Activated CD4-positive, alpha-beta T cell treated with anti-CD3 and anti-CD28 coated beads, Interleukin-2, amount 50 U/mL, for 48 hours (primary cell): ENCODE measurements at places on chromosomes 7 and 10.
A peak's percentile ranks its signal among the peaks of the same experiment; 100 is the strongest.

DNA sequence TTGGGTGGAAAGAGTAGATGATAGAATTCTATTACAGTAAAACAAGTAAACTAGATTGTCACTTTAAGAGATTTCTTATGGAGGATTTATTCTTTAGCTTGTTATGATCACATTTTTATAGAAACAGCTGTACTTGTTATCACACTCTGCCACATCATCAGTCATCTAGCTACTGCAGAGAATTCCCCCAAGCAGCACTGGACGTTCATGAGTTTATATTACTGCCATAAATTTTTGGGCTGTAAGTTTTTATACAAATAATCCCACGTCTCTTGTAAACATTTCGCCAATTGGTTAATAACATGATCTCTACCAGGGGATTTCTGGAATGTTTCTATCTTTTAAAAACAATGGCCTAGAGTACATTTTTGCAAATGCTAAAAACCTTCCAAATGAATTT, 238.8 kb downstream of the POLR1F start:
- DNase-seq = no peak

GRCh38 chr10:102452672-102453340, 1.5 kb upstream of the C10orf95 start:
- DNase-seq = peak; percentile 76

GRCh38 chr10:119306514-119306951, 99.2 kb downstream of the GRK5 start:
- peak; percentile 58 for DNase-seq

DNA sequence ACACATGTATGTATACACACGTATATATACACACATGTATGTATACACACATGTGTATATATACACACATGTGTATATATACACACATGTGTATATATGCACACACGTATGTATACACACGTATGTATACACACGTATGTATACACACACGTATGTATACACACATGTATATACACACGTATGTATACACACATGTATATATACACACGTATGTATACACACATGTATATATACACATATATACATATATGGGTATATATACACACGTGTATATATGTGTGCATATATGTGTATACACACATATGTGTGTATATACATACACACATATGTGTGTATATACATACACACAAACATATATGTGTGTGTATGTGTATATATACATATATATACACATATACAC, 31.7 kb downstream of the ABCC2 start:
- DNase-seq = no peak

GRCh38 chr7:55140221-55140940, 121.6 kb downstream of the EGFR start:
- DNase-seq = no peak

DNA sequence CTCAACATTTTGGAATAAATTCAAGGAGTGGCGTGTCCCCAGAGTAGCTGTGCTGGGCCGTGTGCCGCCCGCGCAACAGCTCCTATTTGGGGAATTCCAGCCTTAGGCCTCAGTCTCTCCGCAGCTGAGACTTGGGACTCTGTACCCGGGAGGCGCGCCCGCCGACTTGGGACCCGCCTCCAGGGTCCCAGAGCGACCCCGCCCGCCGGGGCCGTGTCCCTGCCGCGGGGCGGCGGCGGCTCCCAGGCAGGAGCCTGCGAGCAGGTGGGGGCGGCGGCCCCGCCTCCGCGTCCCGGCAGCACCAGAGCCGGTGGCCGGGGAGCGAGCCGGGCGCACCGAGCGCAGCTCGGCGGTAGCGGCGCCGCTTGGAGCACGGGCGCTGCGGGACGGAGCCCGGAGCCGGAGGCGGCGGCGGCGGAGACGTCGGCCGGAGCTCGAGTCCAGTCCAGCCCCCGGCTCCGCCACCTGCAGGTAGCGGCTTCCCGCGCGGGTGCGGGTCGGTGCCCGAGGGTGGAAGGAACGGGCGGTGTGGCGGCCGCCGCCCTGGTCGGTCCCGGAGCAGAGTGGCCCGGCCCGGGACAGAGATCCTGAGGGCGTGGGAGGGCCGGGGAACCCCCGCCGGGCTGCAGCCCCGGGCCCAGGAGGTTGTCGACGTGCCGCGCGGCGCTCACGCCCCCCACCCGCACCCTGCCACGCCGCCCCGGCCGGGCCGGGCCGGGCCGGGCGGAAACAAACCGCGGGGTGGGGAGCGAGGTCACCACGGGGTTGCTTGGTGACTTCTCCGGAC, at the start of gene WIPF3:
WIPF3 (plus strand) TSS at position 301 of the 787 bp plus-strand sequence. CDS start 28,217 bp downstream, outside the sequence.
- no peak for DNase-seq

- DNase-seq = no peak
Measured at GRCh38 chr10:16965740-16966447, 148.7 kb upstream of the RSU1 start.

- no peak for DNase-seq
Measured at GRCh38 chr10:126893206-126893605, 12.0 kb upstream of the DOCK1 start.

DNA sequence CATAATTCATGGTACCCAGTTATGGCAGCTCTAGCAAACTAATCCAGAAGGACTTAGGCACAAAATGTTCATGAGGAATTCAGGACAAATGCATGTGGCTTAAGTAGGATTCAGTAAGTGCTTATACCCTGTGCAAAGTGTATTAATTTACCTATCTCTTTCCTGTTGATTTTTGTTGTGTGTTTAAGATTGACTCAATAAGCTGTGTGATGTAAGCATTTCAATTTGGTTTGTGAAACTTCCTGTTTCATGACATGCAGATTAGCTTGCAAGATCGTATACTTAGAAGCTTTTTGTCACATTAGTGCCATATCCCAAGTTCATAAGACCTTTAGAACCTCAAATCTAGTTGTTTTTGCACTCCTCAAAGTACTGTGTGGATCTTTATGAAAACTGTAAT, 416.7 kb downstream of the ARL4A start:
- DNase-seq = no peak

- no peak for DNase-seq
Measured at GRCh38 chr7:44093102-44093641, 10.8 kb upstream of the POLM start.

DNA sequence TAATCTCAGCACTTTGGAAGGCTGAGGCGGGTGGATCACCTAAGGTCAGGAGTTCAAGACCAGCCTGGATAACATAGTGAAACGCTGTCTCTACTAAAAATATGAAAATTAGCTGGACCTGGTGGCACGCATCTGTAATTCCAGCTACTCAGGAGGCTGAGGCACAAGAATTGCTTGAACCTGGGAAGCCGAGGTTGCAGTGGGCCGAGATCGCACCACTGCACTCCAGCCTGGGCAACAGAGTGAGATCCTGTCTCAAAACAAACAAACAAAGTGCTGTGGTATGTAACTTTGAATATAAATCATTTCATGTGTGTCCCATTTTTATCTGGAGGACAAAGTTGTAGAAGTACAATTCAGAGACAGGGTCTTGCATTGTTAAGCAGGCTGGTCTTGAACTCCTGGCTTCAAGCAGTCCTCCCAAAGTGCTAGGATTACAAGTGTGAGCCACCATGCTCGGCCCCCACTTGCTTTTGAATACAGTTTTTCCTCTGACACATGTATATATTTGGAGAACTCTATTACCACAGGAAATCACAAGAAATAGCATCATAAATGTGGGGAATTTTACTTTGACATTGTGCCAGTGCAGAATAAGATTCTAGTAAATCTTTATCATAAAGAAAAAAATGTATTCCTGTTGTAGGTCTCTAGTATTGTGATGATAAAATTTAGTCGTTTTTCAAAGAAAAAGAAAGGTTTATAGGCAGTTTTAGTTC, 32.6 kb downstream of the PTPN12 start:
- no peak for DNase-seq

DNA sequence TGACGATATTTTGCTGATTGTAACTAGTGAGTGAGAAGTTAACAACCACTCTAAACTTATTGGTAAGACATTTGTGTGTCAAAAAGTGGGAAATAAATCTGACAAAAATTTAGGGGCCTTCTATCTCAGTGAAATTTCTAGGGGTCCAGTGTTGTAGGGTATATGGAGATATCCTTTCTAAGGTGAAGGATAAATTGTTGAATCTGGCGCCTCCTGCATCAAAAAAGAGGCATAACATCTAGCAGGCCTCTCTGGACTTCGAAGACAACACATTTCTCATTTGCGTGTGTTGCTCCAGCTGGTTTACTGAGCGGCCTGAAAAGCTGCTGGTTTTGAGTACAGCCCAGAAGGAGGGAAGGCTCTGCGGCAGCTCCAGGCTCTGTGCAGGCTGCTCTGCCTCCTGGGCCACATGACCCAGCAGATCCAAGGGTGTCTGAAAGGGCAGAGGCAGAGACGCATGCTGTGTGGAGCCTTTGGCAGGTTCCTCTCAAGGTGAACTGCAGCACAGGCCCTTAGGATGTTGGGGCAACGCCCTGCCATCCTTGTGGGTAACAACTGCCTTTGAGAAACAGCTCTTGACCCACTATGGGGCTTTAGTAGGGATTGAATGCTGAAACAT, 72.4 kb downstream of the LMBR1 start:
- DNase-seq = no peak

DNA sequence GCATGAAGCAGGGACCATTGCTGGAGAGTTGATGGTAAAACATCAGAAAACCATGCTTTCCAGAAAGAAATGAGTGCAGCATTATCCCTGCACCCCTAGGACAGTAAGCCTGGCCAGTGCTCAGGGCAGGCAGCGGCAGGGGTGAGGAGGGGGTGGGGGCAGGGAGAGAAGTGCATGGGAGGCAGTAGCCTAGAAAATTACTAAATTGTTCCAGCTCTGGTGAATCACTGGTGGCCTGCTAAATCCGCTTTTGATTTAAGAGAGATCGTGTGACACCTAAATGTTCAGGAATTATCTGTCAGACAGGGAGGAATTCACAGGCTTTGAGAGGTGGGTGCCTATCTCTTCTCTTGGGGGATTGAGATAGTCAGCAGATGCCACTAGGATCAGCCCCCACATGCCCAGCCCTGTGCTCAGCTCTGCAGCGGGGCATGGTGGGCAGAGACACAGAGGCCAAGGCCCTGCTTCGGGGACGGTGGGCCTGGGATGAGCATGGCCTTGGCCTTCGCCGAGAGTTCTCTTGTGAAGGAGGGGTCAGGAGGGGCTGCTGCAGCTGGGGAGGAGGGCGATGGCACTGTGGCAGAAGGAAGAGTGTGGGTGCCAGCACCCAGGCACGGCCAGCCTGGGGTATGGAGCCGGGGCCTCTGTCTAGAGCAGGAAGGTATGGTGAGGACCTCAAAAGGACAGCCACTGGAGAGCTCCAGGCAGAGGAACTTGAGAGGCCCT, 5.0 kb upstream of the AQP1 start:
- no peak for DNase-seq

DNA sequence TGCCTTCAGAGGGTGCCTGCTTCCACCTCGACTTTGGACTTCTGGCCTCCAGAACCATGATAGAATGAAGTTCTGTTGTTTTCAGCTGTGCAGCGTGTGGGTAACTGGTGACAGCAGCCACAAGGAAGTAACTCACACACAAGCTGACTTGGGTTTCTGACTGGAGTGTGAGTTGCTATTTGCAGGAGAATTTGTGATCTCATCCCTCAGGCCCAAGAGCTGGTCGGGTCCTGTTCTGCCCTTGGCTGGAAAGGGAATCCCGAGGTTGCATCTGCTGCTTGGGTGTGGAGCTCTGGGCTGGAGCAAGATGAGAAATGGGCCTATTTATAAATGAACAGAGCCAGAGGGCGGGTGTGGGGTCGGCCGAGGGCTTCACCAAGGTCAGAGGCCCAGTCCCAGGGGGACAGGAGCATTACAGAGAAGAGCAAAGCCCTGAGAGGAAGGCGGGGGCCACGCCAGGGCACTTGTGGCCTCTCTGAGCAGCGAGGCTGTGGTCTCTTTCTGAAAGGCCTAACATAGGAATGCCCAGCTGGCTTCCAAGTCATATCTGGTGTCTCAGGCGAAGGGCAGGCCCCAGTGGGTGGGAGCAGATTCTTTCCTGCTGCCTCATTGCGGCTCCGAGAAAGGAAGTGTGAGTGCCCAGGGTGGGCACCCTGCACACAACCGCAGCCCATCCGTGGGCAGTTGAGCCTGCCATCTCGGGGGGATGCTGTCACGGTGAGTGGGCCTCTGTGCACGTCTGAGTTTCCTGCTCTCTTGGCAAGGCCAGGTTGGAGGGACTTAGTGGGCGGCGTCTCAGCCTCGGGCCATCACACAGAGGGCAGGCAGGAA, 26.5 kb upstream of the C10orf71 start:
- no peak for DNase-seq

- no peak for DNase-seq
Measured at GRCh38 chr7:130419658-130420057, 21.2 kb downstream of the CEP41 start.

DNA sequence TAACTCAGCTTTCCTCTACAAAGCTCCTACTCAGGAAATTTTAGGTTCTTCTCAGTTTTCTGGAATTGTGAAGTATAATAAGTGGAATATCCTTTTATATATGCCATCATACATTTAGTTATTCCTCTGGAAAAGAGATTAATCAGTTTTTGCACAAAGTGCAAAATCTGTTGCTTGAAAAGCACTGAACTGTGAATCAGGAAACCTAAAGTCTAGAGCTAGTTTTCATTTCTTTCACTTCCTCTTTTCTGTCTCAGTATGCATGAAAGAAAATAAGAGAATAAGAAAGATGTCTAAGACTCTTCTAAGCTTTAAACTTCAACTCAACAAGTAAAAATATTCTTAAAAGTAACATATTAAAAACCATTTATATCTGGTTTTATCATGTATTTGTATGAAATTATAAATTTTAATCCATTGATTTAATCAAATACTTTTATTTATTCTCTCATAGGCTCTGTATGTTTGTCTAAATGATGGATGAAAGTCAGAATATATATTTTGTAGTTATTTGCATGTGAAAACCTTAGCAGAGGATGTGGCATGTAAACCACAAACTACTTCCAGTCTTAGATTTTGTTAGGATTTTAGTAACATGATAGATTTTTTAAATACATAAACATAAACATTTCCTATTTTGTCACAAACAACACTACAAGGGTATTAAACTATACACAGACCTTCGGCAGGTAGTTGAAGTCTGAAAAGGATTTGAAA, 1073.0 kb downstream of the XPNPEP1 start:
- DNase-seq = no peak

DNA sequence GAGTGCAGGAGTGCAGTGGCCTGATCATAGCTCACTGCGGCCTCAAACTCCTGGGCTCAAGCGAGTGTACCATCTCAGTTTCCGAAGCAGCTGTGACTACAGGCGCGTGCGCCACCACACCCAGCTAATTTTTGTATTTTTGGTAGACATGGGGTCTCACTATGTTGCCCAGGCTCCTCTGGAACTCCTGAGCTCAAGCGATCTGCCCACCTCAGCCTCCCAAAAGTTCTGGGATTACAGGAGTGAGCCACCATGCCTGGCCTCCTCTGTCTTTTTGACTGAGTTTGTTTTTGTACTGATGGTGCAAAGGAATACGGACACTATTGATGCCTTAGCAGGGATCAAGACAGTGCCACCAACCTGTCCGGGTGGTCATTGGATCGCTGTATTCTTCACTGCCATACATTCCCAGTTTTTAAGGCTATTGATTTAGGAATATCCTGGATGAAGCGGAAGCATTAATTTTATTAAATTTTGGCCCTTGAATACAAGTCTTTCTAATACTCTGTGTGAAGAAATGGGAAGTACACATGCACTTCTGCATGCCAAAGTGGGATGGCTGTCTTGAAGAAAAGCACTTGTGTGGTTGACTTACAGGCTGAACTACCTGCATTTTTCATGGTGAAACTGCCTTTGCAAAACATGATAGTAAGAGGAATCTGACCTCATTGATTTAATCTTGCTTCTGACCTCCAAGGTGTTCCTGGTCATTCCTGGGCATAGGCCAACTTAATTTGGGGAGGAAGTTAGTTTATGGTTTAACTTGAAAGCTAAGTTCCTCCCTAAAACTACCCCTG, 2.1 kb upstream of the CUL2 start:
- DNase-seq = no peak
